HFFc6 (cell line): ENCODE measurements at places on chromosomes 3 and 15. TPM values are rescaled to one million over a fixed set of nuclear protein-coding genes. Genes with fewer than 3 reads are reported as not detected.

The NBEAL2 gene
- 4.8 to 5.5 TPM (median 5.4 TPM) in 3 replicates for total RNA-seq

- no peak for DNase-seq
Measured at GRCh38 chr3:128334766-128335165, 131.9 kb downstream of the DNAJB8 start.

GRCh38 chr3:51637144-51637940 lies 33.7 kb upstream of the TEX264 start:
- DNase-seq, result no peak

DNA sequence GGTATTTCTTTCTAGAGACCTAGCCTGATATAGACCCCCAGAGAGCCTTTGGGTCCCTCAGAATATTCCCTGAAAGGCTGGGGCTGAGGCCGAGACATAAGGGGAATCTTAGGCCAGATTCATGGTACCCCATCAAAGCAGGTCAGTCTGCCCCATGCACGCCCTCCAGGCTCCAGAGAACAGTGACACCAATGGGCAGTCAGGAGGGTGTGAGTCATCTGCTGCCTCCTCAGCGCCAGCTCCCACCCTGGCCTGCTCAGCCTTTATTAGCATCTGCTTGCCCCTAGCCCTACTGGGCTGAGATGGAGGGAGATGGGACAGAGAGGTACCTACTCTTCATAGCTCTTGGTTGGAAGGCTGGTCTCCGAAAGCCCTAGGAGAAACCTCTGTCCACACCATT lies 14.3 kb upstream of the CAMKV start:
- DNase-seq, result no peak
